ENCODE measurements at places on chromosomes 2 and 18. TPM values are rescaled to one million over a fixed set of nuclear protein-coding genes. Genes with fewer than 3 reads are reported as not detected.

DNA sequence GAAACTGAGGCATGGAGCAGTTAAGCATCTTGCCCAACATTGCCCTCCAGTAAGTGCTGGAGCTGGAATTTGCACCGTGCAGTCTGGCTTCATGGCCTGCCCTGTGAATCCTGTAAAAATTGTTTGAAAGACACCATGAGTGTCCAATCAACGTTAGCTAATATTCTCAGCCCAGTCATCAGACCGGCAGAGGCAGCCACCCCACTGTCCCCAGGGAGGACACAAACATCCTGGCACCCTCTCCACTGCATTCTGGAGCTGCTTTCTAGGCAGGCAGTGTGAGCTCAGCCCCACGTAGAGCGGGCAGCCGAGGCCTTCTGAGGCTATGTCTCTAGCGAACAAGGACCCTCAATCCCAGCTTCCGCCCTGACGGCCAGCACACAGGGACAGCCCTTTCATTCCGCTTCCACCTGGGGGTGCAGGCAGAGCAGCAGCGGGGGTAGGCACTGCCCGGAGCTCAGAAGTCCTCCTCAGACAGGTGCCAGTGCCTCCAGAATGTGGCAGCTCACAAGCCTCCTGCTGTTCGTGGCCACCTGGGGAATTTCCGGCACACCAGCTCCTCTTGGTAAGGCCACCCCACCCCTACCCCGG lies 1.3 kb downstream of the PROC start:
- no peak for DNase-seq

DNA sequence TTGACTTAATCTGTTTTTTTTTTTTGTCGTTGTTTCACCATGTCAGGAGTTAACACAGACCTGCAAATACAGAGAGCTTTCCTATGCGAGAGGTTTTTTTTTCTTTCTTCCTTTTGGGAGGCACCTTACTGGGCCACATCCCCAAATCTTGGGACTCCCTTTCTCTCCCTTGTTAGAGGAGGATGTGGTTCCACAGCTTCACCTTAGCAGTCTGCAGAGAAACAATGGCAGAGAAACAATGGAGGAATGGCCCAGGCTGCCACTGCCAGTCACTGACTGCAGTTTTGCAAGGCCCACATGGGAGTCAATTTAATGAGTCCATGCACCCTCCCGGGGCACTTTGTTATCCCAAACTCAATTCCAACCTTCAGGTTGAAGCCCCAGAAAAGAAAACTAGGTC lies 20.8 kb upstream of the PDK1 start:
- no peak for DNase-seq

The FAM161A gene
- total RNA-seq = 1.4 TPM

The LBH gene
- total RNA-seq = 10.1 TPM

All from HT1080 (cell line).